ENCODE measurements at places on chromosomes 11 and 22. TPM values are rescaled to one million over a fixed set of nuclear protein-coding genes. Genes with fewer than 3 reads are reported as not detected.

- DNase-seq, result no peak
Measured at GRCh38 chr11:70682760-70683159, 284.4 kb downstream of the CTTN start.

DNA sequence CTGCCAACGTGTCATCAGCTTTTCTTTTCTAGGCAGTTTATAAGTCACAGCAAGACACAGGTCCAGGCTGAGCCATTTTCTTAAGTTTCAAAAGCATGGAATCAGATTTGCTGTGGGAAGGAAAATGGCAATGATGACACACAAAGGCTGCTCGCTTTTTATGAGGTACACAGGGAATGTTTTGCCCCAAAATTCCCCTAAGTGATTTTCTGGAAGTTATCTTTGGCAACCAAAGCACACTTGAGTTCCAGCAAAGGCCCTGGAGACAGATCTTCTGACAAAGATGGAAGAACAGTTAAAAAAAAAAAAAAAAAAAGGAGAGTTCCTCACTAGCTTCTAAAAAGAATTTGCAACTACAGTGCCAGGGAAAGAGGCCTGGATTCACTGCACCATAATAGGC is 260.8 kb downstream of the LARGE1 start:
- DNase-seq, result no peak

GRCh38 chr11:117985953-117986887 is at the start of gene IL10RA:
TSS of gene IL10RA (plus strand) at chr11:117986394. CDS start at chr11:117986468, 74 bp downstream.
- DNase-seq, result peak; percentile 80

The INSC gene
- total RNA-seq, result 0.23 TPM
